ENCODE measurements at places on chromosomes 1 and 21.

DNA sequence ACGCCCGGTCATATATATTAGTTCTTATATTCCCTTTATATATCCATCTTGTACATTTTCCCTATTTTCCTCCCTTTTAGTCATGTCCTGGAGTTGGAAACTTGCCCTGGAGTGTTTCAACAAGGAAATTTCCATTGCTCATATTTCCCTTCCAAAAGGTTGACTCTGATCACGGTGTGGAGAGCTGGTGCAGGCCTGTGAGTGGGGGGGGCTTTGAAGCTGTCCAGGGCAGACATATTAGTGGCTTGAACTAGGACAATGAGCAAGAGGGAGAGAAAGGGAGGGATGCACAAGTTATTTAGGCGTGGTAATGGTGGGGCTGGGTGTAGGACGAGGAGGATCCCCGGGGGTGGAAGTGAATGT is 30.4 kb upstream of the TMEM61 start:
- no peak for DNase-seq

DNA sequence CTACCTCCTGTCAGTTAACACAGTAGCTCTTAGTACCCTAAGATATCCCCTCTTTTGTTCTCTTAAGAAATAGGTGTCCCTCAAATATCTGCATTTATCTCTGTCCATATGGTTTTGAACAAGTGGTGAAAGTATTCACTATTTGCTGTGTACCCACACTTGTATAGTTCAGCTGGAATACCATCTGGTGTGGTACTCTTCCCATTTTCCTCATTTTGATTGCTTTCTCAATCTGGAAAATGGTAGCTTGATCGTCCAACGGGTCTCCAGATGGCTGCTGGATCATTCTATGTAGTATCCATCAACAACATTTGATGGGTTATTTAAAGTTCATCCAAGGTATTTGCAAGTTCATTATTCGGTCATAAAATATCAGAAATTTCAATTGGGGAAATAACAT is 100.3 kb upstream of the DPYD start:
- no peak for DNase-seq

- no peak for DNase-seq
These were observed 37.2 kb downstream of the SLC37A1 start for GRCh38 chr21:42550817-42551216.

GRCh38 chr1:51420867-51421627 is 90.7 kb upstream of the TTC39A start:
- DNase-seq, result no peak

- DNase-seq, result no peak
These were observed 65.7 kb downstream of the MAP3K21 start for GRCh38 chr1:233393084-233393840.

DNA sequence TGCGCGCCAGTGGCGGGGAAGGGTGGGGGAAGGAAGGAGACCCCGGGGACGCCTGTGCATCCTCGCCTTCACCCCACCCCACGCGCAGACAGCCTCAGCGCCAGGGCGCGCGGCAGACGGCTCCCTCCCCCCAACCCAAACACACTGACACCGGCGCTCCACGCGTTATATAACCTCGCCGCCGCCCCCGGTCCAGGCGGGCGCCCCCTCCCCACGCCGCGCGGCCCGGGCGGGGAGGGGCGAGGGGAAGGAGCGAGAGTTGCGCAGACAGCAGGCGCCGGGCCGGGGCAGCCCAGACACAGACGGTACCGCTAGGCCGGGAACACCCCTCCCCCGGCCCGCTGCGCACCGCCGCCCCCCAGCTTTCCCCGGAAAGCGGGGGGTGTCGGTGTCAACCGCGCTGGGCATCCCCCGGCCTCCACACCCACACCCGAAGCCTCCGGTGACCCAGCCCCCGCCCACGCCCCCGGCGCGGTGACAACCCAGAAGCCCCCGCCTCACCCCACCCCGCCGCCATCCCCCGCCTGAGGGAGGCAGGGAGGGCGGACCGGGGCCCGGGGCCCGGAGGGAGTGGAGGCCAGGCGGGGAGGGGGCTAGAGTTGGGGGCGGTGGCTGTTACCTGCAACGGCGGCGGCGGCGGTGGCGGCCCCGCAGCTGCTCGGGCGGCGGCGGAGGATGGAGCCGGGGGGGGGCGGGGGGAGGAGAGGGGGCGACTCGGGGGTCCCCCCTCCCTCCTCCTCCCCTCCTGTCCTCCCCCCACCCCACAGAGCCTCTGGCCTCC is 432 bp downstream of the AKT3 start:
- DNase-seq, result peak; percentile 70

GRCh38 chr1:26378088-26378878 is 5.7 kb upstream of the ZNF683 start:
- DNase-seq, result peak; percentile 78

DNA sequence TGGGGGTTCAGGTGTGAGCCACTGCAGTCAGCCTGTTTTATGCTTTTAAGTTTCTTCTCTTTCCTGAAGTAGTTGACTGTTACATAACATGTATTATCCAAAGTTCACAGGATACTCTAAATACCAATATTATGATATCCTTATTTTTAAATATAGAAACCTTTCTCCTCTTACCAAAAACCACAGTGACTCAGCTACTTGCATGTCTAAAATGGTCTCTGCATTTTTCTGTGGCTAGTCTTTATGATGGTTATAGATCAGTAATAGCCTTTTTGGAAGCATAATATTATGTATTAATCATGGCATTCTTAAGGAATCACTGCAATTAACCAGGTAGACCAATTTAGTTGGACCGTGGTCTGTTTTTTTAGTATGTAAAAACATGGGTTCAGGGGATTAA is 210.8 kb upstream of the CACYBP start:
- DNase-seq, result no peak

GRCh38 chr1:241837901-241838300 is 10.1 kb upstream of the EXO1 start:
- DNase-seq, result no peak

- DNase-seq, result no peak
These were observed 164.7 kb upstream of the CTTNBP2NL start for GRCh38 chr1:112231331-112231730.

GRCh38 chr1:57404884-57405283 is 19.0 kb downstream of the DAB1 start:
- DNase-seq, result no peak

DNA sequence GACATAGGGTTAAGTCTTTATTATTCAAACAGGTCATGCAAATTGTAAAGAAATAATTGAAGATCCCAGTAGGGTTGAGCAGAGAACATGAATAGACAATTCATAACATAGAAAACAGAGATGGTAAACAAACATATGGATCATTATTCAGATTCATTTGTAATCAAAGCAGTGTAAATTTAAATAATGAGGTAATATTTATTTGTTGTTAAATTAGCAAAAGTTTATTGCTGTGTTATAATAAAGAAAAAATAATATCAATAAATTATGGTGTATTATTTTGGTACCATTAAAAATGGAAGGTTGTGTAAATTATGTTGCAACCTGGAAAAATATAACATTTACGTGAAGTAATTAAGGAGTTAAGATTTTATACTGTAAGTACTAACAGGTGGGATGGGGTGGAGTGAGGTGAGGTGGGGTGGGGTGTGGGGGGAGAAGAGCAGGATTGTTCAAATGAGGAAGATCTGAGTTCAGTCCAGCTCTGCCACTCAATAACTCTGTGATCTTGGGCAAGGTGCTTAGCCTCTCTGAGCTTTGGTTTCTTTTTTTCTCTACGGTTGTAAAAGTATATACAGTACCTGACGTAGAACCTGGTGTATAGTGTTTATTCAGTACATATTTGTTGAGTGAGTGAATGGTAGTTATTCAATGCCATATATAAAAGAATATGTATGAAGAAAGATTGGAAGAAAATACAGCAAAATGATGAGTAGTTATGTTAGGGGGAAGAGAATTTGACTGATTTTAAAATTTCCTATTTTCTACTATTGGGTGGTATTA is 140.3 kb upstream of the KIF26B start:
- DNase-seq, result no peak

- DNase-seq, result no peak
These were observed 31.4 kb downstream of the RHBG start for GRCh38 chr1:156400191-156400935.

DNA sequence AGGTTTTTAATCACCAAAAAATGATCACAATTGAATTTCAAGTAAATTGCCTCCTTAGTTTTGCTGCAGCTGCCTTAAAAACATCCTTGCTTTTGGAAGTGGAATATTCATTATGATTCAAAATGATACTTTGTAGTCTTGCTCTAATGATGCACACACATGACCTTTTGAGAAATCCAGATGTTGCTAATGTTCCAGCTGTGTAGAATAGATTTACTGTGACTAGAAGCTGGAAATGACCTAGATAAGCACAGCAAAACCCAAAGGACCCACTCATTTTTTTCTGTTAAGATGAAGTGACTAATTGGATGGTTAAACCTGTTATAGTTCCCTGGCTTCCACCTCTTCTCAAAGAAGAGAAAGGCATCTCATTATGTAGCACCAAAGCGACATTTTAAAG is 64.6 kb upstream of the RALGPS2 start:
- DNase-seq, result no peak

GRCh38 chr1:244447024-244447423 is 4.7 kb downstream of the ADSS2 start:
- no peak for DNase-seq

DNA sequence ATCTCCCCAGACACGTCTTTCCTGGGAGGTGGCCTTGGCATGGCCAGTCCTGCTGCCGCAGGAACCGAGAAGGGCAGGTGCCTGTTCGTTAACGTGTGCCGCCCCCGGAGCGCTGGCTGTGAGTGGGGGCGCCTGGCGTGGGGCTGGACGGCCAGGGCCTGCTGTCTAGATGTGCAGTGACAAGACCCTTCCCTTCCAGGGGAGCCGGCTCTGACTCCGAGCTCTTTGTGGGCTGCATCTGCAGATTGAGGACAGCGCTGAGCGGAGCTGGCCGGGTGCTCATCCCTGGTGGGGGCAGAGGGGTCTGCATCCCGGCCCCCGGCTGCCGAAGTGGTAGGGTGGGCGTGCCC is 13.0 kb downstream of the COL18A1 start:
- DNase-seq, result no peak

DNA sequence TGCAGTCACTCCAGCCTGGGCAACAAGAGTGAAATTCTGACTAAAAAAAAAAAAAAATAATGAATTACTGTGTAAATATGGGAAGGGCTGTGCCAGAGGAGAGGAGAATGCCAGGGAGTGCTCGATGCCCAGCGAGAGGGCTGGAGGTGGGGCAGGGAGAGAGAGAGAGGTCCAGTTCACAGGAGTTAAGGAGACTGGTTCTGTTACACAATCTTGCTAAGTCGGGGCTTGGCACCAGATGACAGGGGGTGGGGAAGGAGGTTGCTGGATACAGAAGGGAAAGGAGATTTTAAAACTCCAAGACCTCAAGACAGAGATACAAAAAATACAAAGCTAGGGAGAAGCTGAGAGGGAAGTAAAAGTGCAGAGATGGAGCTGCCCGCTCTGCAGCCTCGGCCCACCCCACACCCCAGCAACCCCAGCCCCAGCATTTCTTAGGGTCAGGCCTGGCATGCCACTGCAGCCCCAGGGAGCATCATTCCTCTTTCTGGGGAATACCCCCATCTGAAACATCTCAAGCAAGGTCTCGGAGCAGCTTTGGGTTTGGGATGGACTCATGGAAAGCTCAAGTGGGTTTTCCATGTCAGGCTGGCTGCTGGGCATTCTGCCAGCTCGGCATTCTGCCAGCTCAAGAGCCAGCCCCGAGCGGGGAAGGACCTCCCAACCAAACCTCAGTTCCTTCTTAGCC is 991 bp downstream of the SELENBP1 start:
- no peak for DNase-seq

GRCh38 chr1:149844650-149845255 is 54.6 kb upstream of the BOLA1 start:
- no peak for DNase-seq

- no peak for DNase-seq
These were observed 91.3 kb downstream of the CATSPERE start for GRCh38 chr1:244552336-244552735.

GRCh38 chr1:110581682-110582145 is 24.4 kb downstream of the KCNA2 start:
- no peak for DNase-seq

DNA sequence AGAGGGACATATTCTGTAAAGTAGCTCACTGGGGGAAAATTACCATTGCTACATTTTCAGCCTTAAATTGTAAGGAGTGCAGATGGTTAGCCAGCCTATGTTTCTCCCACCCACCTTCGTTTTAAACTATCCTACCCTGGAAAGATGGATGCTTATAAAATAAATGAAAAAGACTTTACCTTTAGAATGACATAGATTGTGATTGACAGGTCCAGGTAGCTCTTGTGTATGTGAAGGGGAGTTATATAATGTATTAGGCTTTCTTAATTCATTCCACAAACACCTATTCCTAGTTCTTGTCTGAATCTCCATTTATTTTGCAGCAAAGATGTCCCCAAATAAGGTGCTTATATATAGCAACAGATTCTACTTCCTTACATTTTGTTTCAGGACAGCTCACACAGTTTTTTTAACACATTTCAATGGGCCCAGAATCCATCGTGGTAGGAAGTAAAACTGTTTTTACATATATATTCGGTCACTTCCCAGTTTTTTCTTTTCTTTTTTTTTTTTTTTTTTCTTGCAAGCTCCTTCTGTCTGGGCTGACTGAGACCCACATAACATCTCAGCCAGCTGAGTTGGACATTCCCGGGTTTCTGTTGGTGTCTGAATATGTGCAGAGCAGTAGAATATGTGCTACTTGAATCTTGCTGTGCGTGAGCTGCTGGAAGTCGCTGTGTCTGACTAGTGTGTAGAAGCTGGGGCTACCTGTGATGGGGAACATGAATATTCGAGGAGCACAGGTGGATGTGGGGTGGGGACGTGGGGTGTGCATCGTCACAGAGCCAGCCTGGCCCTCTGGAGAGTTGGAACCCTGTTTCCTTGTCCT is 27.8 kb downstream of the UCK2 start:
- no peak for DNase-seq

DNA sequence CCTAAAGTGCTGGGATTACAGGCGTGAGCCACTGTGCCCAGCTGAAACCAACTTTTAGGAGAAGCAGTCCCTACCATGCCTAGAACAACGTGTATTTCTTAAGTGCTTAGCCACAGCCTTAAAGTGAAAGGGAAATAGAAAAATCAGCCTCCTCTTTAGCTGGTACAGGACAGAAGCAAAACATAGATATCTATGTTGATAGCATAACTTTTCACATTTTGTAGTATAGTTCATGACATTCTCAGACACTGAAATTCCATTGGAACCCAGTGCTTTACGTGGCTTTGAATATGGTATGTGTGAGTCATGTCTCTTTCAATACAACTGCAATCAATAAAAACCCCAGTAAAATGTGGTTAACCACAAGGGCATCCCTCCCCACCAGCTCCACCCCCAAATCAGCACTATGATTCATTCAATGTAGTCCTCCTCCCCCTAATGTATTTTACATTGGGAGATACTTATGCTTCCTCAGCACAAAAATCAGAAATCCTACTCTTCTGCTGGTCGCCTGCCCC is 32.1 kb downstream of the TGFB2 start:
- peak; percentile 64 for DNase-seq
